Activated CD4-positive, alpha-beta T cell treated with anti-CD3 and anti-CD28 coated beads, Interleukin-2, amount 10 ng/mL, durations not matched to agents 24 days and 14 days (primary cell): ENCODE measurements at places on chromosomes 12 and 14. TPM values are rescaled to one million over a fixed set of nuclear protein-coding genes. Genes with fewer than 3 reads are reported as not detected.

DNA sequence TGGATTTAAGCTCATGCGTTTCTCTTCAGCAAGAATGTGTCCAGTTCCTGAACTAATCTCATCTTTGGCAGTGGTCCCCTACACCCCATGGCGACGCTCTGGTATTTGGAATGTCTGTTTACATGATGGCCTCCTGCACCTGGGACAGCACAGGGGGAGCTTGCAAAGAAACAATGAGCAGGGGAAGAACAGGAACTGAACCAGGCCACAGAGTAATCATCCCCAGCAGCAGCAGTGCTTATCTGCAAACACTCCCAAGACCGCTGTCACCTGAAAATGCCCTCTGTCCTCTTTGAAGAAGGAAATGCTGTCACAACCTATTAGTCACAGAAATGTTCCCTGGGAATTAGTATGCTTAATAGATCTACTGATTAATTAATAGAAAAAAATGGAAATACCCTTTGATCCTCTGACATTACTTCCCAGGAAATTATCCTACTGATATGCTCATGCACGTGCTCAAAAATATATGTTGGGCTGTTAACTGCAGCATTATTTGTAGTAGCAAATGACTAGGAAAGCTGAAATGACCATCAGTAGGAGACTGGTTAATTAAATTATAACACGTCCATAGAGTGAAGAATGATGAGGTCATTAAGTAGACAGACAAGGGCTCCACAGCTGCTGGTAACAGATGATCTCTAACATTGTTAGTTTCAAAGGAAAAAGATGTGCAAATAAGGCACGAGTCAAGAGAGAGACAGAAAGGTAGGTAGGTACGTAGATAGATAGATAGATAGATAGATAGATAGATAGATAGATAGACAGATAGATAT is 279.3 kb upstream of the FLRT2 start:
- no peak for DNase-seq

GRCh38 chr12:113471619-113472171 is at the start of gene LHX5:
Gene LHX5 (minus strand): TSS chr12:113471871. CDS start chr12:113471498, 373 bp downstream.
- DNase-seq = no peak

- no peak for DNase-seq
These were observed 83.0 kb upstream of the PIWIL1 start for GRCh38 chr12:130254461-130255276.

GLS2 gene
- 1.9 and 2.4 TPM in 2 replicates for total RNA-seq
